ENCODE measurements at places on chromosomes 2 and 18. TPM values are rescaled to one million over a fixed set of nuclear protein-coding genes. Genes with fewer than 3 reads are reported as not detected.
A peak's percentile ranks its signal among the peaks of the same experiment; 100 is the strongest.

GRCh38 chr2:195395362-195395761 lies 261.7 kb upstream of the SLC39A10 start:
- no peak overlapping the region for H3K4me3 ChIP-seq
- H3K4me1 ChIP-seq: no peaks in the 10 kb centered on the region
- no peak for DNase-seq
- H3K36me3 ChIP-seq: no peaks in the 10 kb centered on the region
- no peak overlapping the region for H3K27ac ChIP-seq
- no peaks in the 10 kb centered on the region for H3K27me3 ChIP-seq

- no peaks in the 10 kb centered on the region for H3K27me3 ChIP-seq
- peak overlapping the region; percentile 59 for H3K4me3 ChIP-seq
- H3K27ac ChIP-seq: peak overlapping the region; percentile 90
- H3K4me1 ChIP-seq: peaks cover 60% of the 10 kb centered on the region
- H3K36me3 ChIP-seq: peaks cover 2% of the 10 kb centered on the region
Observed at GRCh38 chr2:175154661-175155082, 13.3 kb downstream of the ATF2 start.

DNA sequence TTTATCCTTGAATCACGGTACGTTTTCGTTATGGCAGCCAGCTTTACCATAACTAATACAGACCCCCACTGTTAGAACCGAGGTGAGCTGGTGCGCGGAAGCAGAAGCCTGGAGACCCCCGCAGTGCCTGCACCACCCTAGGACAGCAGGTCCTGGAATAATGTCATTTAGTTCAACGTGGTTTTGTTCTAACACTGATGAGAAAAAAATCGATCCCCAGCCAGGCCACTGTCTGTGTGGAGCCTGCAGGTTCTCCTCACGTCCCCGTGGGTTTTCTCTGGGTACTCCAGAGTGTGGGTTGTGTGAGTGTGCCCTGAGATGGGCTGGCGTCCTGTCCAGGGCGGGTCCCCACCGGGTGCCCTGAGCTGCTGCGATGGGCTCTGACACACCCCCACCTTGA lies 69.9 kb upstream of the ST3GAL5 start:
- DNase-seq: no peak
- no peak overlapping the region for H3K27ac ChIP-seq
- no peak overlapping the region for H3K4me3 ChIP-seq
- H3K36me3 ChIP-seq: peaks cover 1% of the 10 kb centered on the region
- H3K27me3 ChIP-seq: no peaks in the 10 kb centered on the region

DNA sequence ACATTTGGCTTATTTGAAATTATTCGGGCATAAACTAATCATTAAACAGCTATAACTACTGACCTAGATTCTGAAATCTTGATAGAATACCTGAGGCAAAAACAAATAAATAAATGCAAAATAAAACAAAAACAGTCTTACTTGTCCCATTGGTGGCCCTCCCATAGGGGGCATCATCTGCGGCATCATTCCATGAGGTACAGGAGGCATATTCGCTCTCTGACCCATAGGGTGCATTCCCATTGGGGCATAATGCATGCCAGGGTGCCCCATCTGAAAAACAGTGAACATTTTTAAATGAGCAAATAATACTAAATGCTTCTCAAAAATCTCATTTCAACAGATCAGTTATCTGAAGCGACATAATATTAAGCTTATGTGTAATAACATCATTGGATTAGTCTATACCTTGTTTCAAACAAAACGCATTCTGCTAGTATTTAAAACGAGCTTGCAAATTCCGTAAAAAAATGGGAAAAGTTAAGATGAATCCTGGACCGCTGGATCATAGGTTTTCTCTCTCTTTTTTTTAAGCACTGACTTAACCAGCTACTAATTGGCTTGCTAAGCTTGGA lies 1.3 kb downstream of the PRPF40A start:
- peaks cover 44% of the 10 kb centered on the region for H3K36me3 ChIP-seq
- peak overlapping the region; percentile 88 for H3K27ac ChIP-seq
- H3K4me3 ChIP-seq: peak overlapping the region; percentile 88
- DNase-seq: peak; percentile 35
- no peaks in the 10 kb centered on the region for H3K27me3 ChIP-seq

DNA sequence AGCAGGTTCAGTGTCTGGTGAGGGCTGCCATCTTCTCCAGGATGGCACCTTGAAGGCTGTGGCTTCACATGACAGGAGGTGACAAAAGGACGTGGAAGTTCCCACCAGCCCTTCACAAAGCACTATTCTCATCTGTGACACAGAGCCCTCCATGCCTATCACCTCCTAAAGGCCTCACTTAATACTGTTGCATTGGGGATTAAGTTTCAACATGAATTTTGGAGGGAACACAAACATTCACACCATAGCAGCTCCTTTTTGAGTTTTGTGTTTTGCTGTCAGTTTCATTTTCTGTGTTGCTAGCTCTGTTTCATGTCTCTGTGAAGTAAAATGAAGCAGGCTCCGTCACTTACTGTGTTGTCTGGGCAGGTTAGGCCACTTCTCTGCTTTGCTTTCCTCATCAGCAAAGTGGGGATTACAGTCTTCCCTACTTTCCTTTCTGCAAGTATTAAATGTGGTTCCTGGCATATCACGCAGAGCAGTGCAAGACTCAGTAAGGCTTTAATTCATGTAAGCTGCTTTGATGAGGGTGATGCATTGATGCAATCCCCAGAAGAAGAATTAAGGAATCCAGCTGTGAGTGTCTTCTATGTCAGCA lies 31.6 kb downstream of the LIMS1 start:
- DNase-seq: no peak
- no peaks in the 10 kb centered on the region for H3K27me3 ChIP-seq
- H3K27ac ChIP-seq: peak overlapping the region; percentile 9

- no peaks in the 10 kb centered on the region for H3K4me1 ChIP-seq
- no peak overlapping the region for H3K27ac ChIP-seq
- no peak overlapping the region for H3K4me3 ChIP-seq
- no peak for DNase-seq
- H3K27me3 ChIP-seq: no peaks in the 10 kb centered on the region
Observed at GRCh38 chr2:63000801-63001200, 49.8 kb upstream of the OTX1 start.

GRCh38 chr2:84427235-84428138 lies 31.6 kb downstream of the SUCLG1 start:
- H3K4me1 ChIP-seq: no peaks in the 10 kb centered on the region
- H3K36me3 ChIP-seq: peaks cover 9% of the 10 kb centered on the region
- H3K4me3 ChIP-seq: no peak overlapping the region
- no peak for DNase-seq

GRCh38 chr2:120148229-120148628 lies 75.0 kb downstream of the TMEM185B start:
- DNase-seq: no peak
- no peak overlapping the region for H3K4me3 ChIP-seq
- peaks cover 6% of the 10 kb centered on the region for H3K36me3 ChIP-seq
- H3K4me1 ChIP-seq: no peaks in the 10 kb centered on the region

- no peak overlapping the region for H3K4me3 ChIP-seq
- H3K36me3 ChIP-seq: no peaks in the 10 kb centered on the region
Observed at GRCh38 chr2:144438801-144439631, 80.9 kb downstream of the ZEB2 start.

DNA sequence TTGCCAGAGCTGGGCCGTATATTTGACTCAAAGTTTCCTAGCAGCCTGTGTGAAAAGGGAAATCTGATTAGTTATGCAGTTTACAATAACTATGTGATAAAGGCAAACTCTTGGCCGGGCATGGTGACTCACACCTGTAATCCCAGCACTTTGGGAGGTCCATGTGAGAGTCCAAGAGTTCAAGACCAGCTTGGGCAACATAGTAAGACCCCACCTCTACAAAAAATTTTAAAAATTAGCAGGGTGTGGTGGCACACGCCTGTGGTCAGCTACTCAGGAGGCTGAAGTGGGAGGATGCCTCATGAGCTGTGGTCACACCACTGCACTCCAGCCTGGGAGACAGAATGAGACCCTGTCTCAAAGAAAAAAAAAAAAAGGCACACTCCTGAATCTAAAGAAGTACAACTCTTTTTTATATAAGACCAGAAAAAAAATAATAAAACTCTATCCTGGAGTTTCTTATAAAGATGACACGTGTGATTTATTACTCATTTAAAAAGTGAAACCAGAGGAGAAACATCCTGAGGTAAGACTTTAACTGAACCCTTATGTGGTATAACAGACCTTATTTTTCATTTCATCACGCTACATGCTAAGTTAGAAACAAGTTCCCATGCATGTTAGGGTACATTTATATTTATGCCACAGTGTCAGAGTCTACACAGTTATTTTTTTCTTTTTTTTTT lies 32.6 kb upstream of the KCMF1 start:
- peaks cover 6% of the 10 kb centered on the region for H3K36me3 ChIP-seq
- no peaks in the 10 kb centered on the region for H3K27me3 ChIP-seq
- H3K27ac ChIP-seq: peak overlapping the region; percentile 92
- DNase-seq: peak; percentile 65
- H3K4me3 ChIP-seq: peak overlapping the region; percentile 82

GRCh38 chr18:23668731-23669130 lies 6.0 kb upstream of the ANKRD29 start:
- no peak overlapping the region for H3K4me3 ChIP-seq
- H3K36me3 ChIP-seq: no peaks in the 10 kb centered on the region
- H3K27ac ChIP-seq: no peak overlapping the region
- peaks cover 7% of the 10 kb centered on the region for H3K4me1 ChIP-seq

- H3K27me3 ChIP-seq: no peaks in the 10 kb centered on the region
- no peak overlapping the region for H3K27ac ChIP-seq
- no peaks in the 10 kb centered on the region for H3K4me1 ChIP-seq
- no peaks in the 10 kb centered on the region for H3K36me3 ChIP-seq
- DNase-seq: no peak
- H3K4me3 ChIP-seq: no peak overlapping the region
Observed at GRCh38 chr2:65834771-65835475, 402.5 kb upstream of the SPRED2 start.

GRCh38 chr2:36403675-36404230 lies 48.2 kb downstream of the CRIM1 start:
- DNase-seq: no peak
- H3K27ac ChIP-seq: no peak overlapping the region
- no peak overlapping the region for H3K4me3 ChIP-seq
- no peaks in the 10 kb centered on the region for H3K27me3 ChIP-seq
- H3K36me3 ChIP-seq: no peaks in the 10 kb centered on the region

DNA sequence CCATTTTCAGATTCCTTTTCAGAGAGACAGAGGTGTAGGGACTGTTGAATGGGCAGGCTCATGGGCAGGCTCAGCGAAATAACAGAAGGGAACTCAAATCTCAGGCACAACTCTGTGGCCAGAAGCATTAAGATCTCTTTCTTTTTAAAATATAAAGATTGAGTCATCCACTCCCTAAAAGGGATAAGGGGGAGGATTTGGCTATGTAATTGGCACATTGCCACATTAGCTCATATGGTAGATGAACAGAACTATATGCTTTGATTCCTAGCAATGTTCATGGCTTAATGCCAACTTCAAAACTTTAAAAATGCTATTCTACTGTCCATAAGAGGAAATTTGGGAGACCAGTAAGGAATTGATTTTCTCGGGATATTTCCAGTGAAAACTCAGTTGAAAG lies 53.8 kb upstream of the SLC5A7 start:
- DNase-seq: no peak
- no peaks in the 10 kb centered on the region for H3K4me1 ChIP-seq
- no peaks in the 10 kb centered on the region for H3K27me3 ChIP-seq
- H3K4me3 ChIP-seq: no peak overlapping the region
- no peaks in the 10 kb centered on the region for H3K36me3 ChIP-seq

DNA sequence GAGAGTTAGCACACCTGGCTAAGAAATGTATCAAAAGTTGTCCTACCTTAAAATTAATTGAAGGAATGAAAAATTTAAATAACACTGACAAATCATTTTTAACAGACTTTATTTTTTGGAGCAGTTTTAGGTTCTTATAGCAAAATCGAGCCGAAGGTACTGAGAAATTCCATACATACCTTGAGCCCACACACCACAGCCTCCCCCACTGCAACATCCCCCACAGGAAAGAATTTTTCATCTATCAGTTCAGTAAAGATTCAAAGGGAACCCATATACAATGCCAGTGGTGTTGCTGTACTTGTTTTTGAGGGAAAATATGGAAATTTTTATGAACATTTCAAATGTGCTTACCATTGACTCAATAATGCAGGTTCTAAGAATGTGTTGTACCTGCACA lies 169.8 kb upstream of the HS6ST1 start:
- DNase-seq: no peak
- H3K4me3 ChIP-seq: no peak overlapping the region
- no peaks in the 10 kb centered on the region for H3K4me1 ChIP-seq
- peaks cover 9% of the 10 kb centered on the region for H3K27me3 ChIP-seq

GRCh38 chr2:95323347-95324155 lies 26.4 kb downstream of the KCNIP3 start:
- no peaks in the 10 kb centered on the region for H3K4me1 ChIP-seq
- peak; percentile 18 for DNase-seq
- no peak overlapping the region for H3K4me3 ChIP-seq
- H3K27me3 ChIP-seq: no peaks in the 10 kb centered on the region
- H3K36me3 ChIP-seq: no peaks in the 10 kb centered on the region

- H3K4me3 ChIP-seq: no peak overlapping the region
- H3K27ac ChIP-seq: no peak overlapping the region
- DNase-seq: no peak
Observed at GRCh38 chr2:168661863-168662256, 140.6 kb upstream of the NOSTRIN start.

DNA sequence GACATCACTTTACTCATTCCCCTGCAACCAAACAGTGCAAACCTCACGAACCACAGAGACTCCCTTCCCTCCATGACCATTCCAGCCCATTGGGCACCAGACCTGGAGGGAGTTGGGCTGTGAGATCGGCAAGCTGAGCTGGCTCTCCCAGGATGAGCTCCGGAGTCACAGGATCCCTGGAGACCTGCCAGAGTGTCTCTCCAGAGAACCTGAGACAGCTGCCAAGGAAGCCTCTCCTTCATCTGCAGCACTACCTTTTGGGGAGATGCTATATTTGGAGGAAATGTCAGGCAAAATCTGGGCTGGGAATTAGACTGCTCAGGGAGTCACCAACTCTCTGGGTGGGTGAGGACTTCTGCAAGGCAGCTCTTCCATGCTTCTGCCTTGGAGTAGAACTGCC lies 417.4 kb downstream of the TNS1 start:
- DNase-seq: no peak
- no peak overlapping the region for H3K27ac ChIP-seq
- peaks cover 5% of the 10 kb centered on the region for H3K4me1 ChIP-seq
- no peak overlapping the region for H3K4me3 ChIP-seq
- H3K36me3 ChIP-seq: no peaks in the 10 kb centered on the region
- no peaks in the 10 kb centered on the region for H3K27me3 ChIP-seq

SH2D6 gene
- 4.0 TPM for total RNA-seq

COPS8 gene
- 48.4 TPM for total RNA-seq

UGT1A10 gene
- not detected for total RNA-seq

TLX2 gene
- 1.4 TPM for total RNA-seq

CD8B2 gene
- total RNA-seq: 0.62 TPM

LOXHD1 gene
- total RNA-seq: 0.07 TPM

CCDC142 gene
- 9.0 TPM for total RNA-seq

CROCC2 gene
- total RNA-seq: not detected

MC4R gene
- total RNA-seq: not detected

FOXD4L1 gene
- total RNA-seq: 0.12 TPM

MAP3K19 gene
- total RNA-seq: not detected

FHL2 gene
- 2.2 TPM for total RNA-seq

SFT2D3 gene
- total RNA-seq: 3.7 TPM

SLC8A1 gene
- 0.58 TPM for total RNA-seq

SLC5A7 gene
- not detected for total RNA-seq

DNAJC10 gene
- total RNA-seq: 57.5 TPM

ALLC gene
- not detected for total RNA-seq

AGXT gene
- not detected for total RNA-seq

DSG4 gene
- total RNA-seq: not detected

All from activated T-cell treated with anti-CD3 and anti-CD28 coated beads, Interleukin-2, amount 50 U/mL, for 72 hours (primary cell).